ENCODE measurements at places on chromosomes 16 and 17.
A peak's percentile ranks its signal among the peaks of the same experiment; 100 is the strongest.

DNA sequence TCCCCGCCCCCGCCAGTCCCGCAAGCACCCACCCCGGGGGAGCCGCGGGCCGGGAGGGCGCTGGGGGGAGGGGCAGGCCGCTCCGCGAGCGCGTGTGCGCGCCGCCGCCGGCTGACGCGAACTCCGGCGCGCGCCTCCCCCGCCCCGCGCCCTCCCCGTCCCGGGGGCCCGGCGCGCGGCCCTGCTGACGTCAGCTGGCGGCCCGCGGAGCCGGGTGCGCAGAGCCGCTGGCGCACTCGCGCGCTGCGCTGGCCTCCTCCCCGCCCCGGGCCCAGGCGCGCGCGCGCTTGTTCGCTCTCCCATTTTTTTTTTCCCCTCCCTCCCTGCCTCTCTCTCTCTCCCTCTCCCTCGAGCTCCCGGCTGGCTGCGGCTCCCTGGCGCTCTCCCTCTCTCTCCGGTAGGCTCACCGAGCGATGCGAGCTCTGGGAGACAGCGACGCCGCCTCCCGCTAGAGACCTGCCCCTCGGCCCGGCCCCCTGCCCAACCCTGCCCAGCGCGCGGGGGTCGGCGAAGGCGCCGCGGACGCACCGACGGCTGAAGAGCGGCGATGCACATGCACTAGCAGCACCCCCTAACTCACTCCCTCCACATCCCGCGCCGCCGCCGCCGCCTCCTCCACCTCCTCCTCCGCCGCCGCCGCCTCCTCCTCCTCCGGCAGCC is at the start of gene GNAO1:
TSS of gene GNAO1 (plus strand) at position 334 of the 660 bp plus-strand sequence. CDS start 747 bp downstream, outside the sequence.
- no peak for DNase-seq

DNA sequence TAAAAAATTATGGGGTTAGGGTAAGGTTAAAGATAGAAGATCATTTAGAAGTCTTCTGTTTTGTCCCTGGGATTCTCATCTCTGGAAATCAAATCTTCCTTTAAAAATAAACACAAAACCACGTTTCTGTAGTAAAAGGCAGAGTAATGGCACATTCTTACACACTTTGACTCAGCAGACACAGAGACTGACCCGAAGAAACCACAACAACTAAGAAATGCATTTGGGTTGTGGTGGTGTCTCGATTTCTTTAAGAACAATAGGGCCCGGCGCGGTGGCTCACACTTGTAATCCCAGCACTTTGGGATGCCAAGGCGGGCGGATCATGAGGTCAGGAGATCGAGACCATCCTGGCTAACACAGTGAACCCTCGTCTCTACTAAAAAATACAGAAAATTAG is 54.9 kb upstream of the MYH10 start:
- DNase-seq = no peak

GRCh38 chr17:39400547-39401411 is 647 bp downstream of the FBXL20 start:
- DNase-seq = no peak

DNA sequence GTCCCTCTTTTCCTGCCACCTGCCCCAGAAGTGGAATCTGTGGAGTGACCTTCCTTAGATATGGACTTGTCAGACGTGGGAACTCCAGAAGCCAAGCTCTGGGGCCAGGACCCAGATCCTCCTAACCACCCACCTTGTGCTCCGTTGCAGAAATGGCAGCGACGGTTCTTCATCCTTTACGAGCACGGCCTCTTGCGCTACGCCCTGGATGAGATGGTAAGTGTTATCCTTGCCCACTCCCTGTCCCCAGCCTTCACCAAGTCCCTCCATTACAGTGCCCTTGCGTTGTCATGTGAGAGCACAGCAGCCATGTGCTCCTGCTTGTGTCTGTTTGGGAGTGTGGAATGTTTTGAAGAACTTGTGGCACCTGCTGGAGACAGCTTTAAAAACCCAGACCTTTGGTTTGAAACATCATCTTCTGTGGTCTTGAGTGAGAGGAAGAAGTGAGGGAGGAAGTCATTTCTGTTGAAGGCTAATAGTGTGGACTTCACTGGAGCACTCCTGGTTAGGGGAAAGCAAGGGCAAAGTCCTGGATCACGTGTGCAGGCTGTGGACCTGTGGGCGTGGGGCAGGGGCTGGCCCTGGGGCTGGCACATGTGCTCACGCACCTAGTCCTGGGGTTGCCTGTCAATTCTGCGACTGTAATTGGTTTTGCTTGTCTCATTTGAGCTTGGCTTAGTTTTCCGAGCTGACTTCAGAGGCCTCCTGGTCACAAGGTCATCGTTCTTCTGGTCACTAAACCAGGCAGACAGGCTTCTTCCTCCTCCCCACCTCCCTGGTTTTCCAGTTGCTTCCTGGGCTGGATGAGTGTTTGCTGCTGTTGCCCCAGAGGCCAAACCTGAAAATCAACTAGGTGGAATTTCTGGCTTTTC is 35.8 kb downstream of the MPRIP start:
- no peak for DNase-seq

- DNase-seq = no peak
Observed at GRCh38 chr16:66751992-66752322, 548 bp upstream of the DYNC1LI2 start.

DNA sequence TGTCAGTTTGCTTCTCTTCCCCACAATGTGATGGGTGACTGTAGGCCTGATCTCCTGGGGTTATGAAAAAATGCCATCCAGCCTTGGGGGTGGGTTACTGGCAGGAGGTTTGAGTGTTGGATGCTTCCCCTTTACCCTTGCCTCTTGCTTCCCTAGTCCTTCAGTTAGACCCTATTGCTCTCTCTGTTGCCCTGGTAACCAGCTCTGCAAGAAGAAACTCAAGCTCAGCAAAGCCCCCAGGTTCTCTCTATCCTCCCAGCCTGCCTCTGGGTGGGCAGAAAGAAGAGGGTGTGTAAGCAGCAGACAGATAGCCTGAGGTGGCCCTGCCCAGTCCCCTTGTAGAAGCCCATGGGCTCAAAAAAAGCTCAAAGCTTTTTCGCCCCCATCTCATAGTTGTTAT is 2.8 kb upstream of the RAPGEFL1 start:
- DNase-seq = no peak

DNA sequence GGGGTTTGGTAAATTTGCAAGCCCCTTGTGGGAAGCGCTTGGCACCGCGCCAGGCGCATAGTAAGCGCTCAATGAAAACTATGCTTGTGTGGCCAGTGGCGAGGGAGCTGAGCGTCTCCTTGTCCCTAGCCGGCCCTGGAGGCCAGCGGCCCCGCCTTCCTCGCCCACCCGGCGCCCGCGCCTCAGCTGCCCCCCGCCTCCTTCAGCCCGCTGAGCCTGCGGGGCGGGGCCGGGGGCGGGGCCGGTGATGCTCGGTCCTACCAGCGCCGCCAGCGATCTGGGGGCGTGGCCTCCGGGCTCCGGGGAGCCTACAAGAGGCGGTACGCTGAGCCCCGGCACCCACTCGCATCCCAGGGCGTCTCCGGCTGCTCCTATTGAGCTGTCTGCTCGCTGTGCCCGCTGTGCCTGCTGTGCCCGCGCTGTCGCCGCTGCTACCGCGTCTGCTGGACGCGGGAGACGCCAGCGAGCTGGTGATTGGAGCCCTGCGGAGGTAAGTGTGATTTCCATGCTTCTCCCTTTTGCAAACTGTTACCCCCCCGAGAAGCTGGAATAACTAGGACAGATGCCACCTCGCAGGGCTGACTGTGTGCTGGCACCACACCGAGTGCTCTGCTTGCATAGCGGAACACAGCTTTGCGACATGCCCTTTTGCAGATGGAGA is at the start of gene CRISPLD2:
TSS of gene CRISPLD2 (plus strand) at position 342 of the 661 bp plus-strand sequence. CDS start 18,511 bp downstream, outside the sequence.
- DNase-seq = peak; percentile 77

- no peak for DNase-seq
Observed at GRCh38 chr16:75271441-75272096, 20.1 kb upstream of the BCAR1 start.

- DNase-seq = no peak
Observed at GRCh38 chr17:38609280-38610031, 3.7 kb upstream of the SRCIN1 start.

- DNase-seq = peak; percentile 74
Observed at GRCh38 chr17:63571632-63572310, 21.5 kb downstream of the DCAF7 start.

GRCh38 chr16:57190136-57190535 is 4.0 kb downstream of the RSPRY1 start:
- DNase-seq = no peak

GRCh38 chr17:39194089-39194984 is 3.1 kb downstream of the CACNB1 start:
- DNase-seq = peak; percentile 57

GRCh38 chr17:30415491-30415890 is 36.8 kb downstream of the CPD start:
- no peak for DNase-seq

GRCh38 chr17:2694381-2695242 is 17.0 kb downstream of the CLUH start:
- DNase-seq = no peak

- no peak for DNase-seq
Observed at GRCh38 chr17:15180121-15180561, 85.0 kb downstream of the PMP22 start.

GRCh38 chr16:70512456-70512855 is 10.9 kb downstream of the COG4 start:
- no peak for DNase-seq

GRCh38 chr17:1961189-1961588 is 63.9 kb downstream of the RTN4RL1 start:
- DNase-seq = no peak

- peak; percentile 40 for DNase-seq
Observed at GRCh38 chr17:19004421-19005136, at the start of gene FAM83G. Gene FAM83G, minus strand, starts transcription at chr17:19004764. Its CDS starts 723 bp downstream, at chr17:19004041.

GRCh38 chr17:44981221-44981968 is 13.3 kb upstream of the C1QL1 start:
- no peak for DNase-seq

GRCh38 chr17:17111401-17112393 is 69.4 kb downstream of the MPRIP start:
- no peak for DNase-seq

DNA sequence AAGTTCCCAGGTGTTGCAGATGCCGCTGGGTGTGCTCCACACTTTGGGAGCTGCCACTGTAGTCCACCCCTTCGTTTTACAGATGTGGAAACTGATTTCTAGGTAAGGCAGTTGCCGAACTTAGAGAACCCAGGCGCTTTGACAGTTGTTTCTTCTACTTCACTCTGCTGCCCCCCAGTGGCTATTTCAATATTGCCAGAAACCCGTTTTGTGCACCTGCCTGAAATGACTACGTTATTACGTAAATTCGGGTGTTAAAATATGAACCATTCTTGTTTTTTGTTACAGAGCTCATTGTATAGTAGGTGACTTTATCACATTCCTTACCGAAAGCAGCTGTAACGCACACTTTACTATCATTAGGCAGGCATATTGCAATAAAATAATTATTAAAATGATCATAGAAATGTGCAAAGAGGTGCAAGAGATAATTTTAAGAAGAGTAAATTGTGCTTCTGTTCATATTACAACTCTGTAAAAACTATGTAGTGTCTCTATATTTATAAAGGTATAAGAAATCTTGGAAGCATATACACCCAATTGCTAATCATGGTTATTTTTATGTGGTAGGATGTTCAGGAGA is 44.9 kb downstream of the OTOA start:
- peak; percentile 80 for DNase-seq

DNA sequence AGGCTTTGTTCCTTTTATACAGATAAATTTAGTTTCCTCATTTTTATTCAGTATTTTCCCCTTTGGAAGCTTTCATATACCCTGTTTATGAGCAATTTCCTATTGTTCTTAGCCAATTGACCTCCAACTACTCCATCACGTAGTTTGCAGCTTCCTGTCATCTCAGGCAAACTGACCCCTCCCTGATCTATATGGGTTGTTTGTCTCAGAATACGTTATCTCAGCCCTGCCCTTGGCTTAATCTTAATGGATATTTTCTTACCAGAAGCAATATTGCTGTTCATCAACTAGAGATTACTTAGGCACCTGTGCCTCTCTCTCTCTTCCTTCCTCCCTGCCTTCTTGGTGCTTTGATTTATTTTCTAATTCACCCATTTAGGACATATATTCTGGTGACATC is 81.2 kb downstream of the ZNF18 start:
- no peak for DNase-seq

DNA sequence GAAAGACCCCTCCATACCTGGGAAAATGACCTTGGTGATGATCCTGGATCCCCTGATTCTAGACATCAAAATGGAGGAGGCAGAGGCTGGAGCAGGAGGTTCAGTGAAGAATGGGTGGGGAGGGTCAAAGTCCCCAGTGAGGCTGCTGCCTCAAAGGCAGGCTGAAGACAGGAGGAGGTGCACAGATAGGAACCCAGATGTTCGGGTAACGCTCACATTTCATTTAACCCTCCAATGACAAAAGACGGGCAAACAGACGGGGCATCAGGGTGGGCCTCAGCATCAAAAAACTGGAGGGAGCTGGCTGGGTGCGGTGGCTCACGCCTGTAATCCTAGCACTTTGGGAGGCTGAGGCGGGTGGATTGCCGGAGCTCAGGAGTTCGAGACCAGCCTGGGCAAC is at the start of gene ANKRD40CL:
TSS of gene ANKRD40CL (minus strand) at position 73 of the 400 bp plus-strand sequence. CDS start 605 bp downstream, outside the sequence.
- no peak for DNase-seq

DNA sequence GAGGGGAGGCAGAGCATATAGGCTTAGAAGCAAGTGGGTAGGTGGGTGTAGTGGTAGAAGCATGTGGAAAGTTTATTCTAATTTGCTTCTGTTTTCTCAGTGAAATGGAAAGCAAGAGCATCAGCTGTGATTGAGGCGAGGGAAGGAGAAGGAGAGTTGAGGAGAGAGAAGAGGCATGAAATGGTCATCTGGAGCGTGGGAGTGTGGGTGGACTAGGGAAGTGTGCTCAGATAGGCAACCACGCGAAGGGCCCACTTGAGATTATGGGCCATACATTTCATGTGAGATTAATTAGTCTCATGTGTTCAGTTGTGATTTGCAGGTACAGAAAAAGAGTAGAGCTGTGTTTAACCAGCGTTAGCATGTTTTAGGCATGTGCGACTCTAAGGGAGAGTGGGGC is 20.8 kb upstream of the CDC6 start:
- DNase-seq = no peak

DNA sequence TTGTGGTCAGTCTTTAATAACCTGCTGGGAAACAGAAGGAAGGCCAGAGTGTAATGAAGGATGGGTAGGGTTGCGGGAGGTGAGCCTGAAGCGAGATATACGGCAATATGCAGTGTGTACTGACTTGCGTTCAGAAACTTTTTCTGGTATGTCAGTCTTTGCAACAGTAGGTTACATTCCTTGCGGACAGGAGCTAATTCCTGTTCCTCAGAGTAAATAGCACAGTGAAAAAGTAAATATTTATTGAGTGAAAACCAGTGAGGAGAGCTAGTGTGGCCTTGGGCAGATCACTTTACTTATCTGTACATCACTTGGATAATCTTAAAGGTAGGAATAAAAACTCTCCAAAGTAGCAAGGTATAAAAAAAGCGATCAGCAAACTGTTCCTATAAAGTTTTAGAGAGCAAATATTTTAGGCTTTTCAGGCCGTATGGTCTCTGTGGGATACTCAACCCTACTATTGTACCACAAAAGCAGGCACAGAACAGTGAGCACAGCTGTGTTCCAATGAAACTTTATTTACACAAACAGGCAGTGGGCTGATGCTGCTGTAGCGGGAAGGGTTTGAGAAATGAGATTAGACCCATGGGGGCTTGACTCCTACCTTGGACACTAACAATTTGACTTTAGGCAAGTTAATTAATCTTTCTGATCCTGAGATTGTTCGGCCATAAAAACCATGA is 348.0 kb downstream of the UTP18 start:
- no peak for DNase-seq

DNA sequence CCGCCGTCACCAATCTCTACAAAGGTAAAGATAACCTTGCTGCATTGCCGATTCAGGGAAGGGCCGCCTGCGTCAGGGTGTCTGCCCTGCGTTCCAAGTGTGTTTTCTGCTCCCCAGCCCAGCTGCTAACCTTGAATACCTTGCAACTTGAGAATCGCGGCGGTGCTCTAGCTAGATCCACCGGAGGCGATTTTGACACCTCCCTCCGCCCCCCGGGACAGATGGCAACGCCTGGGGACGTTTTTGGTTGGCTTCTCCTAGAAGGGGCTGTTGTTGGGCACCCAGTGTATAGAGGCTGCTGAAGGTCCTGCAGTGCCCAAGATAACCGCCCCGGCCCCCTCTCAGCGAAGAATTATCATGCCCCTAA is 1.5 kb downstream of the HAPSTR1 start:
- no peak for DNase-seq
